Activated CD4-positive, alpha-beta T cell treated with anti-CD3 and anti-CD28 coated beads, Interleukin-2, amount 50 U/mL, for 24 hours (primary cell): ENCODE measurements at places on chromosomes 16 and 17.

- no peak for DNase-seq
Observed at GRCh38 chr16:11452746-11453389, 107.6 kb downstream of the RMI2 start.

DNA sequence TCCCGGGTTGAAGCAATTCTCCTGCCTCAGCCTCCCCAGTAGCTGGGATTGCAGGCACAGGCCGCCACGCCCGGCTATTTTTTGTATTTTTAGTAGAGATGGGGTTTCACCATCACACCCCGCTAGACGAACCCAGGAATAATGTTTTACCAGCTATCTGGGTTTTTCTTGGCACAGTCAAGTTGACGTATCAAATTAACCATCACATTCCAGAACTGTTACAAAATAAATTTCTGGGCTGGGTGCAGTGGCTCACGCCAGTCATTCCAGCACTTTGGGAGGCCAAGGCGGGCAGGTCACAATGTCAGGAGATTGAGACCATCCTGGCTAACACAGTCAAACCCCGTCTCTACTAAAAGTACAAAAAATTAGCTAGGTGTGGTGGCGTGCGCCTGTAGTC lies 501.2 kb downstream of the SHISA9 start:
- DNase-seq: no peak

- DNase-seq: no peak
Observed at GRCh38 chr17:48992444-48992843, 4.7 kb upstream of the IGF2BP1 start.

DNA sequence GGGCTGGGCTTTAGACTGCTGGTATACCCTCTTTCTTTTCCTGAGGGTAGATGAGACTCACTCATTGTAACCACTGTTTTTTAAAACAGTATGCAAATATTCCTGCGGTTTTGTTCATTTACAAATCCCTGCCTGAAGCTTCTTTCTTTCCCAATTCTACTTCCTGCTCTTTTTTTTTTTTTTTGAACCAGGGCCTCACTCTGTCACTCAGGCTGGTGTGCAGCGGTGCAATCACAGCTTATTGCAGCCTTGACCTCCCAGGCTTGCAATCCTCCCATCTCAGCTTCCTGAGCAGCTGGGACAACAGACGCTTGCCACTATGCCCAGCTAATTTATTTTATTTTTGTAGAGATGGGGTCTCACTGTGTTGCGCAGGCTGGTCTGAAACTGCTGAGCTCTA lies 8.0 kb upstream of the SULT1A1 start:
- DNase-seq: no peak

GRCh38 chr17:79977708-79978547 lies 57.7 kb downstream of the TBC1D16 start:
- DNase-seq: no peak

DNA sequence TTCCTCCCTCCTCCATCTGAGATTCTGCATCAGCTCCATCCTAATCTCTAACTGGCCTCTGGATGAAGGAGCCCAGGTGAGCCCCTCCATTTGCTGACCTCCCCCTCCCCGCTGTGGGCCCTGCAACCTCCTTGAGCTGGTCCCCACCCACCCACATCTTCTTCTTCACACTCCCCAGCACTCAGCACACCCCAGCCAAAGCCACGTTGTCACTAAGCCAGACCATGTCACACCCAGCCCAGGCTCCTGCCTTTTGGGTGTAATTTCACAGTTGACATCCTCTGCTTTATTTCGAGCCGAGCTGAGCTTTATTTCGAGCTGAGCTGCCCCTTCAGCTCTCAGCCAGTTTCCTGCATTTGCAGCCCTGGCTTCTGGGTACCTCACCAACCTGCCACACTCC lies 282.7 kb upstream of the TNRC6C start:
- DNase-seq: no peak

DNA sequence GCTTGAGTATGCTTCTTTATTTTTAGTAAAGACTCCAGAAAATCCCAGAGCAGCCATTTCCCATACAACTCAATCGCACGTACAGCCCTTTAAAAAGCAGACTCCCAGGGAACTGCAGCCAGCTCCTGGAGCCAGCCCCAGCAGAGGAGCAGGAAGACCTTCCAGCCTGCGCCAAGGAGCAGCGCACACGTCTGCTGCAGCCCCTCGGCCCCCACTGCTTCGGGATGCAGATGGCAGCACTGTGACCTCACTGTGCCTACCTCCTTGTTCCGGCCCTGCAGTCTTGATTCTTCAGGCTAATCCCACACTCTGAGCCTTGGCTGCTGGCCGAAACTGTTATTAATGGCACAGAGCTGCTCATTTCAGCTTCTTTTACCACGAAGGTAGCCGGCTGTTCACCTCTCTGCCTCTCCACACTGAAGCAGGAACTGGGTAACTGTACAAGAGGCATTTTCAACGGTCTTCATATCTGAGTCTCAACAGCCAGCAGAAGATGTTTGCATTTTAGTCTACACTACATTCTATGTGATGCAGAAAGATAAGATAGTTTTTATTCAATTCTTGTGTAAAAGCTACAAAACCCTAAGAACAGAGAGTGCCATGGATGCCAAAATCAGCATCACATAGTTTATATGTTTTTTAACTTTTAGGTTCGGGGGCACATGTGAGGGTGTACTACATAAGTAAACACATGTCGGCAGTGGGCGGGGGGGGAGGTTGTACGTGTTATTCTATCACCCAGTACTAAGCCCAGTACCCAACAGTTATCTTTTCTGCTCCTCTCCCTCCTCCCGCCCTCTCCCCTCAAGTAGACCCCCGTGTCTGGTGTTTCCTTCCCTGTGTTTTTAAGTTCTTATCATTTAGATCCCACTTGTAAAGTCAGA lies 130.9 kb downstream of the ANKRD11 start:
- DNase-seq: no peak

GRCh38 chr17:28466001-28466400 lies 7.4 kb upstream of the SLC13A2 start:
- DNase-seq: no peak

- DNase-seq: no peak
Observed at GRCh38 chr17:57082441-57082840, 2.6 kb upstream of the AKAP1 start.

DNA sequence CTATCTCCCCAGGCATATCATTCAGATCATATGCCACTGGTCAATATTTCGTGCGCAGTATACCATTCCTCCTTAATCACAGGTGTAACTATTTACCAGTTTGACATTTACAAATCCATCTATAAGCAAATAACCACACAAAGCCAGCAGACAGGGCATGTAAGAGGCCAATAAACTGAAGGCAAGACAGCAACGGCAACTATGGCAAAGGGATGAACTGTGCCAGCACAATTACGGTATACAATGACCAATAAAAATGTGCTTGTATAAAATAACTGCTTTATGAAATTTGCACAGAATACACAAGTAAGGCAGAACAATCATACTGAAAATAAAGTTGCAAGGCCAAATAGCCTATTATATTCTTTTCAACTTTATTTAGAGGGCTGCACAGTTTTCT lies 9.2 kb downstream of the NETO2 start:
- no peak for DNase-seq

- DNase-seq: no peak
Observed at GRCh38 chr17:40356990-40357881, 7.3 kb downstream of the GJD3 start.

- DNase-seq: no peak
Observed at GRCh38 chr17:7712111-7712771, 5.3 kb upstream of the DNAH2 start.

GRCh38 chr16:3761375-3762106 lies 44.2 kb upstream of the TRAP1 start:
- DNase-seq: no peak

DNA sequence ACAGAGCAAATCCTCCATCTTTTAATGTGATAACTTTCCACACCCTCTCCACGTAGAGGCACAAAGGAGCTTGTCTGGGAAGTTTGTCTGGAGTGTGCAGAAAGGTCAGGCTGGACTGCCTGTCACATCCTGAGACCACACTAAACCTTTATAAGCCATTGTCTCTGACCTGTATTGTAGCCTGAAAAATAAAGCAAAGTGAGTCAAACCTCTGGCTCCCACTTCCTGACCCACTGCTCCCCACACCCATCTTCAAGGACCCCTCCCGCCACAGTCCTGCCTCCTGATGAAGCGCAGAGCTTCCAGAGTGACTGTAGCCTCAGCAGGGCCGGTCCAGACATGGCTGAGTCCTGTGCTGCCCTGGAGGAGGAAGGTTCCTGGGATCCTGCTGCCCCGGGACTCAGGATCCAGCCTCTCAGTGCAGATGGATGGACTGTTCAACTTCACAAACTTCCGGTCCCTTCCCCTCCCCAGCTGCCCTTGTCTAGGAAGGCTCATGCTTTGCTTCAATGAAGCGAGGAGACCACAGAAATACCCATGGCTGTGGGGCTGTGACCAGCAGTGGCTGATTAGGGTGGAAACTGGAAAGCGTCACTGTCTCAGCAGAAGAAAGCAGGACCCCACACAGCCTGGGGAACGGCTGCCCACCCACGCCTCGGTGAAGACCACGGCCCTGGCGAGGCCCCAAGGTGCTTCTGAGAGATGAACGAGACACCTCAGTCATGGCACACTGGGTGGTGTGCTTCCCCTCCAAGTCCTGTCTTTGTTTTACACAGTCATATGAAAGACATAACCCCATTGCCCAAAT lies 30.9 kb upstream of the CLEC18B start:
- DNase-seq: no peak

DNA sequence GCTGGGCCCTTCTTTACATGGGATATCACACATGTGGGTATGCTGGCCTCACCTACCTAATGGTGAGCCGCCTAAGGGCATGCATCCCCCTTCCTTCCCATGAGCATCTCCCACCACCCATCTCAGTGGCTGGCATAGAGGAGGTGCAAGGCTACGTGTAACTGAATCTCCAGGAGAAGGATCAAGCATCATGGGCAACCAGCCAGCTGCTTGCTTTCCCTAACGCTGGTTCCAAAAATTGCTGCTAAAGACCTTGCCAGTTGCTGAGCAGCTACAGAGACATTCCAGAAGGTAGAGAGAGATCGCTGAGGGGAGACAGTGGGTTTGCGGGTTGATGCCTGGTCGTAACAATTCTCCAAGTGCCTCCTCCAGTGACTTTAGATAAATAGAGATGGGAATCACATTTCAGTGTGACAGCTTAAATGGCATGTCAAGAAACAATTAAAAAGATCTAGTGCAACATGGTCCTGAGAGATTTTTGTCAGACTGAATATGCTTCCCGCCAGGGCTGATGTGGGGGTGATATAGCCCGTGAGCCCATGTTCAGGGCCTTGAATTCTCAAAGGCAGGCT lies 378.4 kb upstream of the CDH5 start:
- no peak for DNase-seq

- DNase-seq: no peak
Observed at GRCh38 chr16:52257534-52257933, 289.4 kb downstream of the TOX3 start.

DNA sequence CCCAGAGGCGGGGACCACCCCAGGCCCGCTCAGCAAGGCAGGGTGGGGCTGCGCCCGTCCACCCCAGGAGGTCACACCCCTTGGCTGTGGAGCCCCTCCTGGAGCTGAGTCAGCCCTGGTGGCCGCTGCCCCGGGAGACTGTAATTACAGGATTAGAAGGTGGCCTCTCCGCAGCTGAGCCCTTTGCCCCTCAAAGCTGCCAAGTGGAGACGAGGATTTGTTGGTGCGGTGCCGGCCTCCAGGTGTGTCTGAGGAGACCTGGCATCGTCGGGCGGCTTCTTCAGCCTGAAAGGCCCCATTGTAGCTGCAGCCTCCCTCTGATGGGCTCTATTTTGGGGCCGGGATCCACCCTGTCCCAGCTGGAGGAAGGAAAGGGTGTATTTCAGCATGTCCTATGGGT lies 22.7 kb upstream of the SPNS2 start:
- DNase-seq: no peak

DNA sequence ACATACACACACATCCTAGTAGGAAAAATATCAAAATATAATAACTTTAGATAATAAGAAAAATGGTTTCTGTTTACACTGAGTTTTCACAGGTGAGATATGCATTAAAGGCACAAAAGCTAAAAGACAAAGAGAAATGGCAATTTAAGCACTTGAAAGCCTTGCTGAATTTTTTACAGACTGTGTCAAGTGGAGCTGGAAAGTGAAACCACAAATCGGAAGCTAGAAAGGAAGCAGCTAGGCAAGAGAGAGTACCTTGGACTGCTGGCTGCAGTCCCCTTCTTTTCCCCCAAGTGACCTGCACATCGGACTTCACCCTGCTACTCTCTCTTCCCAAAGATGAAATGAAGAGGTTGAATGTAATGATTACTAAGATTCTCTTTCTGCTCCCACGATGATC lies 135.1 kb downstream of the CDH13 start:
- no peak for DNase-seq

DNA sequence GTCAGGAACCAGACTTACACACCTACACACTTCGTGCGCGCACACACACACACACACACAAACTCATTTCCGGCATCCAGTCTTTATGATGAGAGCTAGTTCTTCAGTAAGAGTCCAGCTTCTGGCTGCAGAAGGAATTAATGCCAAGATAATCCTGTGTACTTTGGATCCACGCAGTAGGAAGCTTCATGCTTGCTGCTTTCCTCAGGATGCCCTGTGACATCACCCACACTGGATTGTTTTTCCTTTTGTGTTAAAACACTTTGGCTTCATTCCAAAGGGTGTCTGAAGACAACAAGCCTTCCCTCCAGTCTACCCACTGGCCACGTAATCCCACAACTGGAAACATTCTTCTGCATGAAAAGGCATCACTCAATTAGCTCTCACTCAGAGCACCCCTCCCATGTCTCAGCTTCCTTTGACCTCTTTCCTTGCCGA lies 35.4 kb downstream of the KCNJ16 start:
- no peak for DNase-seq

DNA sequence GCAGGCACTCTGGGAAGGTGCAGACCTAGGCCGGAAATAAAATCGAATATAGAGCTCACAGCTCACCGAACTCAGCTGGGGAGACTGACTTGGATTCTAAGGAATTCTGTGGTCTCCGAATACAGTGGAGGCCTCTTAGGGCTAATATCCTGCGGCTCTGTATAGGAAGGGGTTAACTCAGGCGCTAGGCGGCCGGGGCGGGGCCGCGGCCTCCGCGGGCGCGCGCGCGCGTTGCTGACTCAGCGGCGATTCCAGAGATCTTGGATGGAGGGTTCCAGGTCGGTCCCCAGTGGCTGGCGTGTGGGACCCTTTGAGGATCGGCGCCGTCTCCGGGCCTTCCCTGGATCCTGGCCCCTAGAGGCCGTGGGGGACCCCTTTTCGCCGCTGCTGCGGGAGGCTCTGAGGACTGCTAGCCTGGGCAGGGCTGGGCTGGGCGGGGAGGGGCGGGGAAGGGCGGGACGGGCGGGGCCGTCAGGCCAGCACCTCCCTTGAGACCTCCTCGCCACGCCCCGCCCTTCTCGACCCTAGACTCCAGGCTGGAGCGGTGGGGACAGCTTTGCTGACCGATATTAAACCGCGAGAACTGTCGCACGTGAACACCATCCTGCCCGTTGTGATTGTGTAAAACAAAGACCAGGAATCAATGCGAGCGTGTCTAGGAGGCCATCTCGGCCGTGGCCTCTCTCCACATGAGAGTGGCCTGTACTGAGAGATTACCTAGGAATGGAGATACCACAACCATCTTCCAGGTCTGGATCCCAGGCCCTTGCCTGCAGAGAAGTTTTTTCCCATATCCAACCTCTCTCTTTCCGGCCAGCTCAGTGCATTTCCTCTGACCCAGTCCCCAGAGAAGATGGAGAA lies 1.4 kb upstream of the PLEKHH3 start:
- DNase-seq: peak; percentile 66
